AML-193 (cell line): ENCODE measurements at places on chromosomes 12 and 14.

DNA sequence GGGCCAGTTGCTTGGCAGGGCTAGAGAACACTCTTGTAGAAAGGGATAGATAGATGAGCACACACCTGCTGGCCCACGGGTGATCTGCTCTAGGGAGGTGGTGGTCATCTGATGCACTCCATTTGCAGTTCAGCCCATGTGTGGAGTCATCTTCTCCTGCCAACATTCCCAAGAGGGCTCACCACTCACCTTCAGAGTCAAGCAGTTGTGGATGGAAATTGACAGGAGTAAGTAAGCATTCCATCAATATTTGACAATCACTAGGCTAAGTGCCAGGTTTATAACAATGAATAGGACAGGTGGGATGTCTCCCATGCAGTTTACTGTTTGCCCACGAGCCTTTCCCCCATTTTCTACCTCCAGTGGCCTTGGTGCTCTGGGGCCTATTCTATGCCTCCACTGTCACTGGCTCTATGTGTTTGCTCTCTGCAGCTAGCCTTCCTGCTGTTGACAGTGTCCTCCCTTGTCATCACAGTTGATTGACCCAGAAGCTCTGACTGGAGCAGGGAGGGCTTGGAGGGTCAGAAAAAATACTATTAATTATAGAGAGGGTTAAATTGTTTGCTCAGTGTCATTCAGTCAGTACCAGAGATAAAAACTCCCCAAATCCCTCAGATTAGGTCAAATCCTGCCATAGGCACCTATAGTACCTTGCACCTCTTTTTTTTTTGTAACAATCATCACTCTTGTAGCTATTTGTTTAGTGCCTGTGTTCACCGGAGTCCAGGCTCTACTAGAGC lies 134.6 kb upstream of the PZP start:
- DNase-seq, result no peak

DNA sequence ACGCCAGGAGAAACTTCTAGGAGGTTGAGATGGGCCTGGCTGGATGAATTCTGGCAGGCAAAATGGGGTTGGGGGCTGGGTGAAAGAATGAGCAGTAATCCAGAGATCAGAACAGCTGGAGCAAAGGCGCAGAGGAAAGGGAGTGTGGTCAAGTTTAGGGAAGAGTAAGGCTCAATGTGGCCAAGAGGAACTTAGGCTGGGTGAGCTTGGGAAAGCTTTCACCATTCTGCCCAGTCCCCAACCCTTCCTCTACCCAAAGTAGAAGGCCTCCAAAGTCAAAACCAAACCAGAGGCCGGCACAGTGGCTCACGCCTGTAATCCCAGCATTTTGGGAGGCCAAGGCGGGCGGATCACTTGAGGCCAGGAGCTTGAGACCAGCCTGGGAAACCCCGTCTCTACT lies 10.2 kb upstream of the RABGGTA start:
- DNase-seq, result peak; percentile 2

GRCh38 chr14:35284506-35284905 lies 7.7 kb upstream of the PSMA6 start:
- DNase-seq, result no peak

- no peak for DNase-seq
Observed at GRCh38 chr12:40300490-40300889, 75.7 kb downstream of the LRRK2 start.

DNA sequence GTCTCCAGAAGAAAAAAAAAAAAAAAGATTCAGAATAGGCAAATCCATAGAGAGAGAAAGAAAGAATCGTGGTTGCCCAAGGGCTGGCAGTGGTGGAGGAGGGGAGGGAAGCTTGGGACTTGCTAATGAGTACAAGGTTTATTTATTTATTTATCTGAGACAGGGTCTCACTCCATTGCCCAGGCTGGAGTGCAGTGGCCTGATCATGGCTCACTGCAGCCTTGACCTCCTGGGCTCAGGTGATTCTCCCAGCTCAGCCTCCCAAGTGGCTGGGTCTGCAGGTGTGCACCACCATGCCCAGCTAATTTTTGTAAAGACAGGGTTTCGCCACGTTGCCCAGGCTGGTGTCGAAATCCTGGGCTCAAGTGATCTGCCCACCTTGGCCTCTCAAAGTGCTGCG lies 9.7 kb upstream of the TNFRSF1A start:
- DNase-seq, result no peak

- no peak for DNase-seq
Observed at GRCh38 chr12:57896434-57897201, 44.7 kb upstream of the ATP23 start.

- peak; percentile 66 for DNase-seq
Observed at GRCh38 chr14:50944647-50945413, 547 bp upstream of the PYGL start.

DNA sequence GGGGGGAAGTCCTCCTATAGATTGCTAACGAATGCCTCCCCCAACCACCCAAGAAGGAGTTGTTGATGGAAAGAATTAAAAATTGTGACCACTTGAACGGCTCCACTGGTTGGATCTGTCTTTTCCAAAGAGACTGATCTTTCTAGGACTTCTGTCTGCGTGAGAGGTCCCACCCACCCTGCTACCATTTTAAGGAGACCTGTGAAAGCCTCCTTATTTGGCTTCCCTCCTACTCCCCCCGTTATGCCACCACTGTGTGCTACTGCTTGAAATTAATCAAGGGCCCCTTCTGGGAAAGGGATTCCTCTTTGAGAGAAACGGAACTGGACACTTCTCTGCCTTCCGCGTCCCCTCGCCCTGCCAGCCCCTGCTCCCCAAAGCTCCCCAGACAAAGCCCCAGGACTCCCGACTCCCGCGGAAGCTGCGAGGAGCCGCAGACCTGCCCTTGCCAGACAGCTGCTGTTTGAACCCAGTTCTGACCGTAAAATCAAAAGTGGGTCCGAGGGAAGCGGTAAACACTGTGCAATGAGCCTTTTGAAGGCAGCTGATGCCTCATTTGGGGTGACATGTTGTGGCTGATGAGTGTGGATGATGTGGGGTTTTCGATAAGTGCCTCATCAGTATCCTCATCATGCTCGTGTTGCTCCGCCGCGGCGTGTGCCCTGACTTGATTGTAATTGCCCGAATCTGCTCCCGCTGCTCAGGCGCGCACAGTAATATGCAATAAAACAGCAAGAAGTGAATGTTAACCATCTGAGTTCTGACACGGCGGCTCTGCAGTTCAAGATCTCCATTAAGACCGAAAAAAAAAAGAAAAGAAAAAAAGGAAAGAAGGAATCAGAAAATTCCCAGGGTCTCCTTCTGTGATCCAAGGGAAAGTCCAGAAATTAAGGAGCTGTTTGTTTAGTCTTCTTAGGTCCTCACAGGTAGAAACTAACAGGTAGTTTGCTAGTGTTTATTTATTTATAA lies 48.2 kb downstream of the MBIP start:
- no peak for DNase-seq

DNA sequence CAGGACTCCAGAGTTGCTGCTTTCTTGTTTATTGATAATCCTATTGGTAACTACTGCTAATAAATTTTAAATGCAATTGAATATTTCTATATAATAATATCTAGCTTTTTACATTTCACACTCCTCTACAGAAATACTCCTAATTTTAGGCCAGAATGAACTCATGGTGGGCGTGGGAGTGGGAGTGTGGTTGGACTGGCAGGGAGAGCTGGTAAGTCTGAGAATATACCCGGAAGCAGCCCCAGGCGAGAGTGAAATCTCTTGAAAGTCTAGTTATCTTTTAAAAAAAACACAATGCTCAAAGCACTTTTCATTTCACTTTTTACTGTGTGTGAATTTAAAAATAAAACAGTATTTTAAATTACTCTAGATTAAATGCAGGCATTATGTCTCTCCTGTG lies 4.7 kb downstream of the TMEM263 start:
- DNase-seq, result no peak

- no peak for DNase-seq
Observed at GRCh38 chr12:90058704-90059103, 350.1 kb upstream of the ATP2B1 start.

DNA sequence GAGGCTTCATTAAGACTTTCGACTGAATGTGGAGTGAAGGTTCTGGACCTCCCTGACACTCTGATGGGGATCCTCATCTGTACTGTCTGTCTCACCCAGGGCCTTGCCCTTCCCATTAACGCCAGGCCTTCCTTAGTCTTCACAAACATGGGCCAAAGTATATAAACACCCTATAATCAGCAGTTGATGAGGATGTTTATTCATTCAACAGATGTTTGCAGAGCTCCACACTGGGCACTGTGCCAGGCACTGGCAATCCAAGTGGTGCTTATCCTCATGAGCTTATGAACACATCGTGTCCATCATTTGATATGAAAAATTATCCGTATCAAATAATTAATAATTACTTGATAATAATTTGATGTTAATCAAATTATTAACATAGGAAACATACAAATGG lies 454.4 kb downstream of the FUT8 start:
- no peak for DNase-seq

DNA sequence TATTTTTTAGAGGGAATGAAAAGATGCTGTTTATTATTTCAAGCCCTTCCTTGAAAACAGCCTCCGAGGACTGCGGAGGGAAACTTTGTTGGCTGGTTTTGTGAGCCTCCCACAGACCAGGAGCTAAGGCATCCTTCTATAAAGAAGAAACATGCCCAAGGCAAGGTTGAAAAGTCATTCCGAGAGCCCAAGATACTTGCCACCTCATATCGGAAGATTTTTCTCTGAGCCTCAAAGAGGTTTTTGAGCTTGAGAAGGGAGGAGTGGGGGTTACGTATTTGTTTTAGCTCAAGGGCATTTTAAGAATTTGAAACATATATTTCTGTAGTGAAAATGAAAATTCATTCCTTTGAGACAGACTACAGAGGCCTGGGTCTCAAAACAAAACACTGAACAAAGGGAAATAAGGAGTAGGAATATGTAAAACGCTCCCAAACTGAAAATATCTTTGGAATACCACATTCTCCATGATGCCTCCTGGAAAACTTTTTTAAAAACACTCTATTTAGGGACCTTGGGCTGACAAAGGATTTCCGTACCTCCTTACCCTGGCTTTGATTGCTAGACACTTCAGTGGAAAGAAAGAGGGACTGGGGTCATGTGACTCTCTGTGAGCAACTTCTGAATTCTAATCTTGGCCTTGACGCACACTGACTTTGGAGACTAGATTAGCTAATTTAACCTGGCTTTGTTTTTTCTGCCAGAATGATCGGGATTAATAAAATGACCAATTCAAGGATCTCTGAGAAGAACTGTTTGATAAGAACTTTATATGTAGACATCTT lies 180.9 kb downstream of the SRGAP1 start:
- no peak for DNase-seq

- DNase-seq, result no peak
Observed at GRCh38 chr12:124369055-124369826, 74.3 kb downstream of the RFLNA start.

DNA sequence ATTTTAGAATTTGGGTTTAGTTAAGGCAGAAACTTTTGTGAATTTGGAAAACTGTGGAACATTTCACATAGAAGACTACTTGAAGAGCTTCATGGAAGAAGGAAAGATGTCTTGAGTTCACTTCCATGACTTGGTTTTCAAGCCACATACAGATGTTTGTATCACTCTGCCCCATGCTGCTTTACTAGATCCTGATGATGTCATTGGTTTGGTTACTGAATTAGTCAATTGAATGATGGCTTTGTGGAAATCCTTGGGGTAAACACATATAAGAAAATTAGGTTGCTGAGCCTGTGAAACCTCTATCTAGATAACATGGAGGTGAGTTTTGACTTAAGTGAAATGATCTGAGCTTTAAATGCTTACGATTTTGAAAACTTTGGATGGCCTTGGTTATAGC lies 90.6 kb downstream of the LRRK2 start:
- no peak for DNase-seq
